Right lobe of liver (tissue), 6 donors: ENCODE measurements at places on chromosomes 16 and 17. TPM values are rescaled to one million over a fixed set of nuclear protein-coding genes. Genes with fewer than 3 reads are reported as not detected.

GRCh38 chr17:74467221-74467951 is 952 bp downstream of the CD300A start:
- DNase-seq: no peak
- no peaks in the 10 kb centered on the region for H3K4me1 ChIP-seq
- H3K36me3 ChIP-seq: no peaks in the 10 kb centered on the region
- no peaks in the 10 kb centered on the region for H3K27me3 ChIP-seq
- H3K27ac ChIP-seq: peak overlapping the region; percentile 60

- H3K27me3 ChIP-seq: no peaks in the 10 kb centered on the region
- DNase-seq: peak; percentile 19
These were observed 14.9 kb downstream of the CDH16 start for GRCh38 chr16:66903544-66904427.

The SPATA32 gene
- total RNA-seq: not detected

The TAT gene
- 1,662 TPM for total RNA-seq

The YPEL2 gene
- total RNA-seq: 23.3 TPM

The ZNF232 gene
- total RNA-seq: 4.5 TPM

GRCh38 chr16:78620291-78620690 is 520.8 kb downstream of the WWOX start:
- H3K4me1 ChIP-seq: no peaks in the 10 kb centered on the region
- no peak for DNase-seq
- H3K36me3 ChIP-seq: no peaks in the 10 kb centered on the region
- no peak overlapping the region for H3K4me3 ChIP-seq

DNA sequence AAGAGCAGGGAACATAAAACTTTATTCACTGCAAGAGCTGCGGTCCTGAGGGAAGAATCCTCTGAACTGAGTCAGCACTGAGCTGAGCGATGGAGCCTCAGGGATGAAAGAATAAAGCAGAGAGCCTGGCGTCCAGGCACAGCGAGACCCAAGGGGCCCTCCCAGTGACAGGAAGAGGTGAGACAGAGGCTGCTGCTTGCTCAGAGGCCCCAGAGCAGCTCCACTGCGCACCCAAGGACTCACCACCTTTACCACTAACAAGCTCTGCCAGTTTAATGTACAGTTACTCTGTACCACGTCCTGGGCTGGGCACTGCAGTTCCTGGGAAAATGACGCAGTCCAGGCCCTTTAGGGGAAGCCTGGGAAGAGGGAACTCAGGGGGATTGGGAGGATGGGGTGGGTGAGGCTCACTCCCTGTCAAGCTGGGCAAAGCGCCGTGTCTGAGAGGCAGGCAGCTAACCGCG is 5.6 kb downstream of the GFAP start:
- H3K4me3 ChIP-seq: no peak overlapping the region
- peaks cover 10% of the 10 kb centered on the region for H3K4me1 ChIP-seq
- no peaks in the 10 kb centered on the region for H3K27me3 ChIP-seq
- H3K36me3 ChIP-seq: no peaks in the 10 kb centered on the region
- DNase-seq: no peak

The DNAAF8 gene
- 0.92 TPM for total RNA-seq

The NPB gene
- total RNA-seq: 0.44 TPM

DNA sequence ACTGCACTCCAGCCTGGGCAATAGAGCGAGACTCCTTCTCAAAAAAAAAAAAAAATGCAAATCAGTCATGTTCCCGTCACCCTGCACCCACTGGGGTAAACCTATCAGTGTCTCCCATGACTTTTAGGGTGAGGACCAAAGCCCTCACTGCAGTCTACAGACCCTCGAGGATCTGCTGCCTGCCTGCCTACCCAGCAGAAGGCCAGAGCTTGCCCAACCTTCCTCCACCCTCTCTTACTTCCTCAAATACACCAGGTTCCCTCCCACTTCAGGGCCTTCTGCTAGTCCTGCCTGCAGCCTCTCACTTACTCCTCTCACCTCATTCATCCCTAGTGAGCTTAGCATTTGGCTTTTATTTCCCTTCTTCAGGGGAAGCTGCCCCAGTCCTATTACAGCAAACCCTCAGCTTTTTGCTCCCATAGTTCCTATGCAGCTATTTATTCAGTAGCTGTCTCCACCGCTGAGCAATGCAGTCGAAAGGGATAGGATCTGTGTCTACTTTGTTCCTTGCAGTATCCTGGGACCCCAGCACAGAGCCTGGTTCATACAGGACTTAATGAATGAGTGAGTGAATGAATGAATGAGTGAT is 17.8 kb upstream of the TOB1 start:
- H3K27me3 ChIP-seq: no peaks in the 10 kb centered on the region
- H3K36me3 ChIP-seq: no peaks in the 10 kb centered on the region
- H3K4me1 ChIP-seq: peaks cover 15% of the 10 kb centered on the region
- no peak for DNase-seq

DNA sequence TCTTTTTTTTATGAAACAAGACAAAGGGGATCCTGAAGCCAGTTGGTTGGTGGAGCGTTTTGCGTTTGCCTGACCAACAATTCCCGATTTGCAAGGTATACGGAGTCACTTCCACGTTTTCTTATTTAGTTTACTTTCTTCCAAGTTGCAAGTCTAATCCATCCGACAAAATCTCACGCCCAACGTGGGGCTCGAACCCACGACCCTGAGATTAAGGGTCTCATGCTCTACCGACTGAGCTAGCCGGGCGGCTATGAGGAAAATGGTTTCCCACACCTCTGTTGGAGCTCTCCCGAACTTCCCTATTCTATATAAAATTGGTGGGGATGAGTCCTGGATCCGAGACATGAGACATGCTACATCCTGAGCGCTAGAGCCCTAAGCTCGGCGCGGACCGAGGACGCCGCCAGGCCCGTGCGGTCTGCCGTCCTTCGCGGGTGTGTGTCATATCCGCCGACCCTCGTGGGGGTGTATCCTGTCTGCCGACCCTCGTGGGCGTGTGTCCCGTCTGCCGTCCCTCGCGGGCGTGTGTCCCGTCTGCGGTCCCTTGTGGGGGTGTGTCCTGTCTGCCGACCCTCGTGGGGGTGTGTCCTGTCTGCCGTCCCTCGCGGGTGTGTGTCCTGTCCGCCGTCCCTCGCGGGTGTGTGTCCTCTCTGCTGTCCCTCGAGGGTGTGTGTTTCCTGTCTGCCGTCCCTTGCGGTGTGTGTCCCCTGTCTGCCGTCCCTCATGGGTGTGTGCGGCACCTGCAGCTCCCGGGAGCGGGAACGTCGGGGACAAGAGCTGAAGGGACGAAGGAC is 22.6 kb downstream of the ZNF213 start:
- H3K27ac ChIP-seq: peak overlapping the region; percentile 76
- DNase-seq: peak; percentile 50
- no peaks in the 10 kb centered on the region for H3K4me1 ChIP-seq
- no peaks in the 10 kb centered on the region for H3K36me3 ChIP-seq

DNA sequence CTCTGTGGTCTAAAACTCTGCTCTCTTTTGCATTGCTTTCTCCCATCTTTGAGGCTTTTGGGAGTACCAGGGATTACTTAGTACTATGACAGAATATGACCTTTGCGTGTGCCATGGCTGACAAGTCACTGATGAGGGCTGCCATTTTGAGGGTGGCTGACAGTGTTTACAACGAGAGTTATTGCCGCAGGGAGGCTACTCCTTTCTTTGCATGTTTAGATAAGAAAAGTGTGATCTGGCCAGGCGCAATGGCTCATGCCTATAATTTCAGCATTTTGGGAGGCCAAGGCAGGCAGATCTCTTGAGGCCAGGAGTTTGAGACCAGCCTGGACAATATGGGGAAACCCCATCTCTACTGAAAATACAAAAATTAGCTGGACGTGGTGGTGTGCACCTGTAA is 77.5 kb downstream of the GSG1L start:
- H3K36me3 ChIP-seq: no peaks in the 10 kb centered on the region
- H3K4me3 ChIP-seq: no peak overlapping the region
- no peak overlapping the region for H3K27ac ChIP-seq
- no peaks in the 10 kb centered on the region for H3K4me1 ChIP-seq
- DNase-seq: no peak
- no peaks in the 10 kb centered on the region for H3K27me3 ChIP-seq

GRCh38 chr17:1239210-1239609 is 31.0 kb upstream of the BHLHA9 start:
- H3K27ac ChIP-seq: no peak overlapping the region
- H3K27me3 ChIP-seq: no peaks in the 10 kb centered on the region
- no peak for DNase-seq

GRCh38 chr17:40490289-40490853 is 11.1 kb downstream of the TNS4 start:
- H3K27ac ChIP-seq: no peak overlapping the region
- DNase-seq: no peak
- H3K36me3 ChIP-seq: no peaks in the 10 kb centered on the region
- no peak overlapping the region for H3K4me3 ChIP-seq

DNA sequence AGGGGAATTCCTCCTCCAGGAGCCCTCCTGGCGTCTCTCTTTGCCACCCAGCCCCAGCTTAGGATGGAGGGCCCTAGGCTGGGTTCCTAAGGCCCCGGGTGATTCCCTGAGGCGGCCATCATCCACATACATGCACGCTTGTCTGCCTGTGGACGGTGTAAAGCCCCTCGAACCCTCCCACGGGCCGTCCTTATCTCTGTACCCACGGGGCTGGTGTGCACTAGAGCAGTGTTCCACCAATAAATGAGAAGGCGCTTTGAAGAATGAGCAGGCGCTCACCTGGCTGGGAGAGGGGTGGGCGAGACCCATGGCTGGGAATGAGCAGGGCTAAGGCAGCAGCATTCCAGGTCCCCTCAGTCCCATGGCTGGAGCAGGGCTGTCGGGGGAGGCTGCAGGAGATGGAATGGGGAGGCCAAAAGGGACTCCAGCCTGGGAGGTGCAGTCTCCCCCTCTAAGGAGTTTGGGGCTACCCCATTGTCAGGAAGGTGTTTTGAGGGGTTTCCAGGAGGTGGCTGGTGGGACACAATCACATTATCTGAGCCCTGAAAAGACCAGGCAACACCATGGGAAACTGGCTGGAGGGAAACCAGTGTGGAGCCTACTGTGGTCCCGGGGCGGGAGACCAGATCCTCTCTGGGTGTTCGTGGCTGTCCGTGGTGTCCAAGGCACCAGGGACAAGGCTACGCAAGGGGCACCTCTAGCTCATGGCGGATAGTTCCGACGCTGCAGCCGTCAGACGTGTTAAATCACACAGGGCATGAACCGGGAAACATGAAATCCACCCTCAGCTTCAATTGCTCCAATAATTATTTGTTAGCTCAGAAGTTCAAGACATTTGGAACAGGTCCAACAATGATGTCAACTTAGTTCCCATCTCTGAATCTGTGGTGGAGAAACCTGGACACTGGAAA is 87.5 kb upstream of the DNAH17 start:
- no peaks in the 10 kb centered on the region for H3K4me1 ChIP-seq
- no peak overlapping the region for H3K4me3 ChIP-seq
- no peaks in the 10 kb centered on the region for H3K27me3 ChIP-seq
- DNase-seq: no peak
- no peak overlapping the region for H3K27ac ChIP-seq
